Neuronal stem cell (in vitro differentiated cells): ENCODE measurements at places on chromosomes 16 and 17.

DNA sequence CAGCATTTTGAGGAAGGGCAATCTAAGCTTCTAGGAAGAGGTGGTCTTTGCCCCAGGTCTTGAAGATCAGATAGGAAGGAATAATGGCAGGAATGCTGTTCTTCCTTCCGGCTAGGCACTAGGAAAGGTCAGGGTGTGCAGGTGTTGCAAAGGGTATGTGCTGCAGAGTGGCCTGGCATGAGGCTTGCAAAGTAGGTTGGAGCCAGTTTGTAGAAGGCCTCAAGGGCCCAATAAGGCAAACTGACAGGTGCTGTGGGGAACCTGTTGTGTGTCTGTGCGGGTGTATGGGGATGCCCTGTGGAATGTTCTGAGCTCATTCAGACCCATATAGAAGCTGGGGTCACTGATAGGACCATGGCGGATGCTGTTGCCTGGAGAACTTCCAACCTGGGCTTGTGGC is 12.7 kb downstream of the MSI2 start:
- no peak for DNase-seq

- DNase-seq = no peak
Observed at GRCh38 chr16:85955566-85955965, 56.6 kb downstream of the IRF8 start.

GRCh38 chr16:15770512-15770911 is 86.3 kb downstream of the MYH11 start:
- DNase-seq = no peak

DNA sequence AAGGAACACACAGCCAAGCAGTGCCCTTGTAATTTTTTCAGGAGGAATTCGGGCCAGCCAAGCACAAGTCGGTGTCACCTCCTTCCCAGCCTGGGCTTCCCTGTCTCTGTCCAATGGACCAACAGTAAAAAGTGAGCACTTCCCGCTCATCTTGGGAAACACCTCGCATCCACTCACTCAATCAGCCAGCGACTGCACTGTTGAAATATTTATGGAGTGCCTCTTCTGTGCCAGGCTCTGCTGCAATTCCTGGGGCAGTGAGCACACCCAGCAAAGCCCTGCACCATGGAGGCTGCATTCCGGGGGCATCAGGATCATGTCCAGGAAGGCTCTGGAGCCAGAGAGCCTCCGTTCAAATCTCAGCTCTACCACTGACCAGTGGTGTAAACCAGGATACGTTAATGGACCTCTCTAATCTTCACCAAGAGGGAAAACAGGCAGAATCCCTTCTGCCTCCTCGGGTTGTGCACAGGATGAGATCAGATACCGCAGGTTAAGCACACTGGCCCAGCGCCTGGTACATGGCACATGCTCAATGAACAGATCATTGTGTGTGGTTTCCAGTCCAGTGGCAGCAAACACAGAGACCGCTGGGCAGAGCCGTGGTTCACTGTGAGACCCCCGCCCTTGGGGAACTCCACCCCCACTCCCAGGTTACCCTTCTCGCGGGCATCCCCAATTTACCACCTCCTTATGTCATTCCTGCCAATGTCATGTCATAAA is 194.3 kb downstream of the ZNF423 start:
- no peak for DNase-seq

DNA sequence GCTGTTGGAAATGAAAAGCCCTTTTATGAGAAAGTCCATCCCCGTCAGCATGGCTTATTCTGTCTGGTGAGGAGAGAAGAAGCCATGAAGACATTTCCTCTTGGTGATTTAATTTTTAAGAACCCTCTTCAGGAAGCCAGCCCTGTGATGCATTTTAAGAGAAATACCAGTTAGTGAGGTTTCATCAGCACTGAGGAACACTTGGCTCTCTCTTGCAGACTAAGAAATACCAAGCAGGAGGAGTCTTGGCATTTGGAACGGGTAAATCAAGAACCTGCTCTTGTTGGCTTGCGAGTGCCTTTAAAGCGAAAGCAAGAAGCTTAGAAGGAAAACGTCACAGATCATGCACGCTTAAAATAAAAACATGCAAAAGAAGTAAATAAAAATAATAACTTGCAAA is 17.5 kb downstream of the RAB11FIP3 start:
- no peak for DNase-seq

- DNase-seq = no peak
Observed at GRCh38 chr17:6660805-6661463, 9.4 kb downstream of the C17orf100 start.

GRCh38 chr17:8997994-8998628 is 23.2 kb upstream of the NTN1 start:
- peak; percentile 56 for DNase-seq

- DNase-seq = no peak
Observed at GRCh38 chr16:50862818-50863643, 121.1 kb downstream of the CYLD start.

- DNase-seq = no peak
Observed at GRCh38 chr16:48829336-48830310, 219.6 kb upstream of the N4BP1 start.

DNA sequence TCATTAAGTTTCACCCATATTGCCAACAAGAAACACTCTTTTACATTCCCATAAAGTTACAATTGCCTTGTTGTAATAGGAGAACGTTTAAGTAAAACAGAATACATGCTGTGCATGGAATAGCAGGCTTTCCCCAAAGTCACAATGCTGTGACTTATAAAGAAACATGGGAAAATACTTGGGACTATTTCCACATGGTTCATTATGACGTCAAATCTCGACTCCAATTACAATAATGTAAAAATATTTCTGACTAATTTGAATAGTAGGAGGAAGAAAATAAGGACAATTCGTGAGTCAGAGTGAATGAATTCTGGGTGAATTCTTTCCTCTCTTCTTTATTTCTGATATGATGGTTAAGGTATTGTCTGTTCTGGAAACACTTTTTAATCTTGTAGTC is 52.8 kb downstream of the CDH11 start:
- no peak for DNase-seq

DNA sequence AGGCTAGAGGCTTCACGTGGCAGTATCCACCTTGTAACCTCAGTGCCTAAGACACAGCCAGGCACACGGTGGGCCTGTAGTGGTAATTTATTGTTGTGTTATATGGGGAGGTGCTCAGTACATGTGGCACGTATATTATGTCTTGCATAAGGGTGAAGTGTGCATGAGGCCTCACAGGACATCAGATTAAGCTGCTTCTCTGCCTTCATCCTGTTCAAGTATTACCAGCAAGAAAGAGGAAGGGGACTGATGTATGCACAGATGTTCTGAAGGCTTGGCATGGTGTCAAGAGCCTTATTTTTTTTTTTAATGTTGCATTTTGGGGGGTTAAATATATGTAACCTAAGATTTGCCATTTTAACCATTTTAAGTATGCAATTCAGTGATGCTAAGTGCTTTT is 71.6 kb downstream of the ABCC1 start:
- no peak for DNase-seq

GRCh38 chr17:9987779-9988585 is 82.9 kb upstream of the RCVRN start:
- peak; percentile 41 for DNase-seq

- DNase-seq = no peak
Observed at GRCh38 chr17:31808521-31809050, 50.5 kb downstream of the COPRS start.

GRCh38 chr17:34081269-34081668 is 173.8 kb upstream of the CCL2 start:
- DNase-seq = no peak

DNA sequence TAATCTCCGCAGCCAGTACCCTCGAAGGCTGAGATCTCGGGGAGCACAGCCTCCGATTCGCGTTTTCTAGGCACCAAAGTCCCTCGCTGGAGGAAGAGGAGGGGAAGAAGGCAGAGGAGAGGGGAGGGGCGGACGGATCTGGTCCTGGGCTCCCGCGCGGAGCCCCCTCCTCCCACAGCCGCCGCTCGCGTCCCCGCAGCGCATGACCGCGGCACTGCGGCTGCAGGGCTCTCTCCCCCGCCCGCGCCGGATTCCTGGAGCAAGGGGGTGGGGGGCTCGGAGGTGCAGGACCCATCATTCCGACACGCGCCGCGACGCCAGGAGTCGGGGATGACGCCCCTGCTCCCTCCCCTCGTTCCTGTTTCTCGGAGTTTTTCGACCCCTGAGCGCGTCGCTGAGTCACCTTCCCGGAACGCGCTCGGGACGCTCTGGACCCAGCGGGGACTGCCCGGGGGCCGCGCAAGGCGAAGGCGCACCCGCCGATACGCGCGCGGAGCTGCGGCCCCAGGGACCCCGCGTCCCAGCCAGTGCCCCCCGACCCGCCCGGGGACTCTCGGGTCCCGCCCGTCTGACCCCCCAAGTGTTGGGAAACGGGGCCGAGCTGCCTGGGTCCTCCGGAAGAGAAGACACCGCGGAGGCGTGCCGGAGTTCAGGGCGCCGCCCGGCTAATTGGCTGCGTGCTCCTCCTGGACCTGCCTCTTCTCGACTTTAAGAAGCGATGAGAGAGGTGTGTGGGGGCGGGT is 1.4 kb upstream of the SPHK1 start:
- peak; percentile 82 for DNase-seq

DNA sequence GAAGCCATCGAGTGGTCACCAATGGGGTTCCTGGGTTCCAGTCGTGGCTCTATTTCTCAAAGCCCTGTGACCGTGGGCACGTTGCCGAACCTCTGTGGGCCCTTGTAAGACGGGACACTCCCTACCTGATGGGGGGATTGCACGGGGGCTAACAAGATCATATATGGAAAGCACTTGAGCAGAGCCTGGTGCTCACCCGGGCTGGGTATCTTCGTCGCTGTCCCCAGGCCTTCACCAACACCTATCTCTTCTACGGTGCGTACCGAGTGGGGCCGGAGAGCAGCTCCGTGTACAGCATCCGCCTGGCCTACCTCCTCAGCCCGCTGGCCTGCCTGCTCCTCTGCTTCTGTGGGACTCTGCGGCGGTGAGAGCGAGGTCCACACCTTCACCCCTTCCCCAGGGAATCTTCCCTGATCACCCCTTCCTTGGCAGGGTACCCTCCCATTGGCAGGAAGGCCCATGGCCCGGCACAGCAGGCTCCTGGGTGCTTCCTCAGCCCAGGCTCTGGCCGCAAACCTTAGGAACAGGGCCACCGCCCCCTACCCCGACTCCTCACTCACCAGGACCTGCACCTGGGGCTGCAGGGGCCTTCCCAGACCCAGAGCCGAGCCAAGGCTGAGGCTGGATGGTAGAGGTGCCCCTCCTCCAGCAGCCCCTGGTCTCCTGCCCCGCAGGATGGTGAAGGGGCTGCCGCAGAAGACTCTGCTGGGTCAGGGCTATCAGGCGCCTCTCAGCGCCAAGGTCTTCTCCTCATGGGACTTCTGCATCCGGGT is 2.8 kb downstream of the TMC8 start:
- no peak for DNase-seq

DNA sequence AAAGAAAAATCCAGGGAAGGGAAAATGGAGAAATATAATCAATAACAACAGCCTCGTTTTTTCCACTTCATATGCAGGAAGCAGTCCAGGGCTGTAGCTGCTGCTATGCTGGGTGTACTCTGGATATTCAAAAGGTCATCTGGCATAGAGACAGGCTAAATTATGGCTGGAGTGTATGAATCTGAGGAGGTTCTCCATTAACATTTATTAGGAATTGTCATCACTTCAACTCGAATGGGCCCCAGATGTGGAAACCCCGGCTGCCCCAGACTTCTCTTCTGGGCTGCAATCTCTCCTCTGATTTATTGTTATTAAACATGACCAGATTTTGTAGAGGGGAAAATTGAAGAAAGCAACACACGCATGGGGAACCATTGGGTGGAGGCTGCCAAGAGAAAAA is 33.5 kb upstream of the SKAP1 start:
- DNase-seq = no peak

DNA sequence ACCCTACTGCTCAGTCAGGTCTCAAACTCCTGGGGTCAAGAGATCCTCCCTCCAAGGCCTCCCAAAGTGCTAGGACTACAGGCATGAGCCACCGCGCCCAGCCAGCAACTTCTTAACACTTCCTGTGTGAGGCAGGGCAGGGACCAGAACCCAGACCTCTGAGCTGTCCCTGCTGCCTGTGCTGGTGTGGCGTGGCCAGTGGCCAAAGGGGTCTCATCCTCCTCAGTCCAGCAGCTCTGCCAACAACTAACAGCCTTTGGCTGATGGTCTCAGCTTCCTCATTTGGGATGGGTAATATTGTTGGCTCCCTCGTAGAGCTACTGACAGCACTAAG is 1.4 kb upstream of the LLGL1 start:
- DNase-seq = no peak

GRCh38 chr17:41567317-41567716 is 4.5 kb downstream of the KRT9 start:
- no peak for DNase-seq

GRCh38 chr16:78323315-78323714 is 223.9 kb downstream of the WWOX start:
- no peak for DNase-seq

DNA sequence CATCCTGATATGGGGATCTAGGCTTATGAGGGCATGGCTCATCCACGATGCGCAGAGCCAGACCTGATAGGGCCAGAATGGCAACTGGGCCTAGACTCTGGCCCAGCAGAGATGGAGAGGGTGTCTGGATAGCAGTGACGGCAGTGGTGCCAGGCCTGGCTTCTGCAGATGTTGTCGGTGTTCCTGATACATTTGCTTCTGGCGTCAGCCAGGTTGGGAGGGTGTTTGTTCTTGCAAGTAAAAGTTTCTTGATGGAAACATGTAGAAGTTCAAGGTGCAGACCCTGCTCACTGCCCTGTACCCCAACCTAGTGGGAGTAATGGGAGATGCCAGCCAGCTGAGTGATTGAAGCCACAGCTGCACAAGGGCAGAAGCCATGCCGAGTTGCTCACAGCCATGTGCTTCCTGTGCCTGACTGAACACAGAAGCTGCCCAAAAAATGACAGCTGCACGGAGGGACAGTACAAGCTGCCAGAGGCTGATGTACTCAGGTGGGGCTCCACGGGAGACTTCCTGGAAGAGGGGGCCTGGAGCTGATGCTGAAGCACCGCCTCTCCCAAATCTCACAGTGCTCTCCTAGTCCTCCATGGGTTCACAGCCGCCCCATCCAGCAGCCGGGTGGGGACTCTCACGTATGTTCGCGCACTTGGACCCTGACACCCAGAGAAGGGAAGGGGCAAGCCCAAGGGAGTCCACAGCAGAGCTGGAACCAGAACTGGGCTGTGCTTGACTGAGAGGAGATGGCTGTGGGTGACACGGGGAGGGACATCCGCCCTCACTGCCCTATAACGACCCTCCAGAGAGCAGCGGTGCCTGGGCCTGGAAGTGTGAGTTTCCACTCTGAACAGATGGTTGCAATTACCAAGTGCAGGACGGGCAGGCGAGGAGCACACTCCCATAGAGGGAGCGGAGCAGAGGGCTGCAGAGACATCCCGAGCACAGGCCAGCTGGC is 78.7 kb downstream of the N4BP1 start:
- no peak for DNase-seq

GRCh38 chr16:1861730-1862129 is 10.2 kb downstream of the MEIOB start:
- no peak for DNase-seq

GRCh38 chr17:57924677-57925076 is 30.5 kb downstream of the CUEDC1 start:
- DNase-seq = no peak

- peak; percentile 81 for DNase-seq
Observed at GRCh38 chr16:57260294-57260929, 15.4 kb downstream of the ARL2BP start.

GRCh38 chr16:56348168-56349085 is 76.9 kb downstream of the AMFR start:
- no peak for DNase-seq

GRCh38 chr17:12982224-12982623 is 35.6 kb downstream of the ELAC2 start:
- no peak for DNase-seq

GRCh38 chr16:88703486-88704309 is 2.5 kb downstream of the RNF166 start:
- DNase-seq = no peak
